CD4-positive, alpha-beta T cell treated with Interleukin-2 at 100 ng/mL for 4 hours (primary cell): ENCODE measurements at places on chromosomes 1 and 21.

- DNase-seq = no peak
Observed at GRCh38 chr1:55197099-55197498, 18.1 kb downstream of the USP24 start.

DNA sequence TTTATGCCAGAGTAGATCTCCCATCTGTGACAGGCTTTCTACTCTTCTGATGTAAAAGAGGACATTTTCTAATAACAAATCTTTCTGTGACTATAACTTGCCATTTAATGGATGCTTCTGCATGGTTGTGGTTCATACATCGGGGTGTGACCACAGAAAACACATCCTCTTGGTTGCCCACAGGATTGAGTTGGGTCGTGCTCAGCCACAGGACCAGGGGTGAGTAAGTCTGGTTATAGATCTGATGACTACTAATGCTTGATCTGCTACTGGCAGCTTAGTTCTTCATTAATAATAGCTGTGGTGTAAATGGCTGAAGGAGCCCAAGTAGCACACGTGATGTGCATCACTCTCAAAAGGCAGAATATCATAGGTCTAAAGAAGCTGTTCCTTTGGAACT, 328.2 kb downstream of the RWDD3 start:
- DNase-seq = no peak

GRCh38 chr1:213584272-213584671, 403.5 kb upstream of the PROX1 start:
- no peak for DNase-seq

GRCh38 chr1:42214447-42214871, 49.9 kb upstream of the GUCA2A start:
- DNase-seq = no peak

DNA sequence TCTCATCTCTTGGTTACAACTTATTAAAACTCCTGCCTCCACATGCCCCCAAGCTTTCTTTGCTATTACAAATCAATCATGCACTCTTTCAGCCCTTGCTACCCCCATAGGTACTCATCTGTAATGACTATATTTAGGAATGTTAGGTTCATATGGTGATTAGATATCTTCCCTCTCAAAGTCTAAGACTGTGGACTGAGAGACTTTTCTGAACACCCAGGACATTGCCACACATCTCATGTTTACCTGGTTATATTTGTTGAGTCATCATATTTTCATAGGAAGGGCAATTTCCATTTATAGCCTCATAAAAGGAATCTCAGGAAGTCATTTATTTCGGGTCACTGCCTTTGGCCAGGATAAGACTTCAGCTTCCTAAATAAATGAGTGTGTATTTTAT, 81.5 kb upstream of the LPGAT1 start:
- DNase-seq = no peak

DNA sequence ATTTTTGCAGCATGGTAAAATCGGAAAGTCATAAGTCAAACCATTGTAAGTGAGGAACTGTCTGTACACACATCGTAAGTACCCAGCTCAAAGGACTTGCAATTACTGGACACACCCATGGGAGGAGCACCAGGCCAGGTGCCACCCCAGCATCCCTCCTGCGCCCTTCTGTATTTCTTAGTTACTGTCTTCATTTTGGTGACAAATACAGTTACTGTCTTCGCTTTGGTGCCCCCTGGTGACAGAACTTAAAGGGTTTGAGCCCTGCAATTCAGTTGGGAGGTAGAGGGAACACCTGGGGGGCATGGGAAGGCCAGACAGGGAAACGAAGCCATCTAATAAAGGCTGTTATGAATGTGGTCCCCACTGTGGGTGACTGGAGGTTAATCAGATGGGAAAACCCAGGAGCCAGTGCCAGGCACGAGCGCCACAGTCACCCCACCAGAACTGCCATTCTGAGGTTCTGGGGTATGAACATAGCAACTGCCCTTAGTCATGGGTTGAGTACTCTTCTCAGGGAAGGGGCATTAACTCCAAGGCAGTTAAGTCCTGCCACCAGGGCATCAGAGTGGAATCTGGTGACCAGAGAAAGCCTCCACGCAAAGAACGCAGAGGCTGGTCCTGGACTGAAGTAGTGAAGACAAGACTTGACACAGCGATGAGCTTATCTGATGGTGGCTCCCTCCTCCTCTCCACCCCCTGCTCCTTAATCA, 612.9 kb downstream of the PTPRU start:
- DNase-seq = peak; percentile 27

GRCh38 chr1:150498342-150498741, 9.6 kb upstream of the ECM1 start:
- DNase-seq = no peak

- peak; percentile 68 for DNase-seq
Observed at GRCh38 chr1:83860490-83861221, 138.3 kb downstream of the TTLL7 start.

DNA sequence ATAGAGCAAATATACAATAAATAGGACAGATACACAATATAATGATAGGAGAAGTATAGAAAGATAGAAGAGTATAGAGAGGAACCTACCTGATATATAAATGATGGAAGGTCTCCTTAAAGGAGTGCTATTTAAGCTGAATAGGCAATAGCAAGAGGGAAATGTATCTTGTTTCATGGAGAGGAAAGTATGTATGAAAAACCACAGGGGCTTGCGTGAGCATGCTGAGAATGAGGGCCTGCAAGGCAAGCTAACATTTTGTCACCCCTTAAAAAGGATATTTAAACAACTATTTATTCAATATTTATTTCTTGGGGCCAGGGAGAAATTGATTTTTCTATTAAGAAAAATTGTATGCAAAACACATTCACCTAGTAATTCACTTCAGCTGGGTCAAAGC, 150.9 kb upstream of the ZRANB2 start:
- no peak for DNase-seq

- DNase-seq = no peak
Observed at GRCh38 chr1:191176131-191176530, 698.5 kb upstream of the BRINP3 start.

- no peak for DNase-seq
Observed at GRCh38 chr1:233738396-233738795, 124.5 kb downstream of the KCNK1 start.

GRCh38 chr1:6245869-6246496, 2.0 kb downstream of the HES3 start:
- peak; percentile 22 for DNase-seq

- DNase-seq = no peak
Observed at GRCh38 chr1:114725230-114725629, 8.7 kb upstream of the NRAS start.

DNA sequence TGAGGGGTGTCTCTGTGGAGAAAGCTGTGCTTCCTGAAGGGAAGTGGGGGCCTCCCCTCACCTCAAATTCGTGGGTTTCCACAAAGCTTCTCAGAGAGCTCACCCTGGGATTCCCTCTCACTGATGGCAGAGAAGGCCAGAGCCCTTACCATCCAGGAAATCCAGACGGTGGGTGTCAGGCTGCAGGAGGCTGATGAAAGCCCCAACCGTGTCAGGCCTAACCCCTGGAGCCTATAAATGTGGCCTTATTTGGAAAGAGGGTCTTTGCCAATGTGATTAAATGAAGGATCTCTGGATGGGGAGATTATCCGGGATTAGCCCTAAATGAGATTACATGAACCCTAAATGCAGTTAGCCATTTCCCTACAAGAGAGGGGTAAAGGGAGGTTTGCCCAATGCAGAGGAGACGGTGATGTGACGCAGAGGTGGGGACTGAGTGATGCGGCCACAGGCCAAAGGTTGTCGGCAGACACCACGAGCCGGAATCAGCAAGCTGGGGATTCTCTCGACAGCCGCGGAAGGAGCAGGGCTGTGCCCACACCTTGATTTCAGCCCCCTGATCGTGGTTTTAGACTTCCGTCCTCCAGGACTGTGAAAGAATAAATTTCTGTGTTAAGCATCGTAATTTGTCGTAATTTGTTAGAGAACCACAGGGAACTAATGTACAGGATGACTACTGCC, 82.6 kb downstream of the TOMM20 start:
- no peak for DNase-seq

GRCh38 chr1:169119405-169119804, 12.9 kb downstream of the ATP1B1 start:
- DNase-seq = no peak

DNA sequence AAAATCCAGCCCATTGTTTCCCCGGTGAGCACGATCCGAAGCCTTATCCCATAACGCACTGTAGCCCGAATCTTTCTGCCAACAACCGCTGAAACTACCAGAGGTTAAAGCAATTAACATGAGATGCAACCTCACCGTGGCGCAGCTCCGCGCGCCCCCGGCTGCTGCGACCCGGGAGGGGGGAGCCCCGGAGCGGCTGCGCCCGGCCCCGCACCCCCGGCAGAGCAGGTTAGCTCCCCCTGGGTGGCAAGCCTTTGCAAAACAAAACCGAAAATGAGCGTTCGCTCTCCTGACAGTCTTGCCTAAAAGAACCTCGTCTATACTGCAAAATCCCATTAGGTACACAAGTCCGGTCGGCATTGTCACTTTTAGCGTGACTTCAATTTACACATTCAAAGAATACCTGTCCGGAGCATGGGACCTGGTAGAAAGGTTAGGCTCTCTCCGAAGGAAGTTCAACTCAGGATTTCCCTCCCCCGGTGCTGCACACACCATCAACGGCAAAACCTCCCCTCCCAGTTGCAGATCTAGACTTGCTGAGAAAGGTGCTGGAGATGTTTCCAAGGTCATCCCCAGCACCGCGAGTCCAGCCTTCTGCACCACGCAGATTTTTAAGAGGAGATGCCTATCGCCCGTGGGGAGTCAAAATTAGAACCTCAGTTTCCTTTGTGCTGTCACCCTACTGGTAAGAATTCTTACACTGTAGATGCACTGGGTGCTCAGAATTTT, 107.5 kb downstream of the ZNF281 start:
- DNase-seq = peak; percentile 67

GRCh38 chr1:43059640-43060574, 101.2 kb upstream of the SLC2A1 start:
- no peak for DNase-seq

DNA sequence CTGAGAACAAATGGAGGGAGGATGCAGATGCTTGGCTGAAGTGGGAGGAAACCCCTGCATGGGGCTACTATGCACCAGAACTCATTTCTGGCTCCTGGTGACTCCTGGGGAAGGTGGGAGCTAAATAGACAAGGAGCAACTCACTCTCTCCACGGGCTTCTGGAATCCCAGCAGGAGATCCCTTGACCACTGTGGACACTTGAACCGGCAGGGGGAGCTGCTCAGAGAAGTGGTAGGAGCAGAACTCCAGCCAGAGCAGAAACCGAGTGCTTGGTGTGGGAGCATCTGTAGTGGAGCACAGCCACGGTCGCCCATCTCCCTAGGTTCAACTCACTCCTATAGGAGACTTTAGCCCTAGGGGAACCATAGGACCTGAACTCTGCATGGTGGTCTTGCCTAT, 205.6 kb upstream of the GJB5 start:
- no peak for DNase-seq

DNA sequence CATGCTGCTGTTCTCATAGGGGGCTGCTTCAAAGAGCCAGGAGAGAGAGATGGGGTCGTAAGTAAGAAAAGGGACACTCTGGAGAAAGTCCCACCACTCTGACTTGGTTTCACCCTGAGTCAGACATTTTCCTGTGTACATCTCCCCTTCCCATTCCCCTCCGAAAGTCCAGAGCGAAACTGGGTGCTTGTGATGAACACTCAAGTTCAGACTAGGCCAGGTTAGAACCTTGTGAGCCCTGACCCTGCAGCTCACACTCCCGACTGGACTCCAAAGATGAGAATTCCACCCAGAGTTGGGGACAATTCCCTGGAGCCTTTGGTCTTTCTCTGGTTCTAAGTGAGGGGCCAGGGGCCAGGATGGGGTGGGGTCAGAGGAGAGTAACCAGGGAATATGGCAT, 139.5 kb downstream of the CNIH3 start:
- no peak for DNase-seq

- no peak for DNase-seq
Observed at GRCh38 chr1:51019811-51020210, 49.8 kb downstream of the CDKN2C start.

DNA sequence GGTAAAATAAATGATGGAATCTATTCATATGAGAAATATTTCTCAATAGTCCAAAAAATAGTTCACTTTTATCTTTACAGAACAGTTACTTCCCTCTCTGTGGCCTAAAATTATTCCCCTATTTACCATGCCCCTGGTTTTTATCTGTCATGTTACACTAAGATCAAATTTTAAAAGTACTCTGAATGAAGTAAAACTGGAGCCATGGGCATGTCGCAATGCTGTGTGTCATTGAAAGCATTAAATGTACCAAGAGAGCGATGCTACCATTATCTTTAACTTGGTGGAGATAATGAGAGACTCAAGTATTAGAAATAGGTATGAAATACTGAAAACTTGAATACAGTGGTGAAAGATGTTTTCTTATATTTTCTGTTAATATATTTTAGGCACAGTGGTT, 146.2 kb downstream of the KCNT2 start:
- DNase-seq = no peak

DNA sequence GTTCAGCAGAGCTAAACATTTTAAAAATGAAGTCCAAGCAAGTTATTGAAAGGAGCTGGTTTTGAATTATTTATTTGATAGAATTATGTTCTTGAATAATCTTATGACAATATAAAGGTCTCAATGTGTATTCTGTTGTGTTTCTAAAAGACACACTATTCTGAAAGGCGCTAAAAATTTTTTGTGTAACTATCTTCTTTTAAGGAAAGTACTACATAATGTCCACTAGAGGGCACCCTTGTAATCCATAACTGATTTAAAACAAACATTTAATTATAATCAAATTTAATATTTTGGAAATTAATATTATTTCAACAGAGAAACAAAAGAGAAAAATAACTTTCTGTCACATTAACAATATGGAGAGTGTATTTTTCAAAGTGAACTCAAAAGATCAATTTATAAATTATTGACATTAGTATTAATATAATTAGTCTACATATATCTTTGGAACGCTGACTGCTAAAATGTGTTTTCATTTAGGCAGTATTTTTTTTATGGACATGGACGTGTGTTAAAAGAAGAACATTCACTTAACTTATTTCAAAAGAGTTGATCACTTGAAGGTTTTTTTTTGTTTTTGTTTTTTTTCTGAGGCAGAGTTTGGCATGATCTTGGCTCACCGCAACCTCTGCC, 248.4 kb downstream of the DENND1B start:
- peak; percentile 45 for DNase-seq

DNA sequence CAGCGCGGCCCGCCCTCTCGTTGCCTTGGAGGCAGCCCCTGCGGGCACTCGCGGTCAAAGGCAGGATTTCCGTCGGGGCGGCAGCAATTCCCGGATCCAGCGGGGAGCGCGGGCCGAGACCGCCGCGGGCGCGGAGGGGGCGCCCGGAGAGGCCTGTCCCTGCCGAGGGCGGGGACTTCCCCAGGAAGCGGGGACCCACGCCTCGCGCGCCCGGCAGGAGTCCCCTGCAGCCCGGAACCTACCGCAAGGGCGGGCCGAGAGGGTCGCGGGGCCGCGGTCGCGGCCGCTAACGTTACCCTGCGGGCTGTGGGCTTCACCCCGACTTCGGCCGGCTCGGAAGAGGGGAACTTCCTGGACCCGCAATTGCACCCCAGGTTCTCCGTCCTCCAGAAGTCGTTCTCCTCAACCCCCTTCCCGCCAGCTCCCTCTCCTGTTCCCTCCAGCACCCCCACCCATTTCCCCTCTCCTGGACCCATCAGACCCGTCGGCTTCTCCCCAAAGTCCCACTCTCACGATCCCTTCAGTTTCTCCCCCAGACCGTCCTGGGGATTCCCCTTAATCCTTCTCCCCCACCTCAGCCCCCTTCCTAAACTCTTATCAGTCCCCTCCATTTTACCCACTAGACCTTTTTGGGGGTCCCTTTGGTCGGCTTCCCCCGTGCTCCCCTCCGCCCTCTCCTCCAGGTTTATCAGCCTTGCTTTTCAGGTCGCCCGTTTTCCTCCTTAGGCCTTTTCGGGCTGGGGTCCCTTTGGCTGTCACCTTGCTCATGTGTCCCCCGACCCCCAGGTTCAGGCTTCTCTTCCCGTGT, 604 bp downstream of the FGR start:
- peak; percentile 40 for DNase-seq

GRCh38 chr1:8873506-8874229, 4.8 kb downstream of the ENO1 start:
- DNase-seq = peak; percentile 89
